Transverse colon (tissue), 4 donors: ENCODE measurements at places on chromosomes 5 and 9. TPM values are rescaled to one million over a fixed set of nuclear protein-coding genes. Genes with fewer than 3 reads are reported as not detected.

HK3 gene
- total RNA-seq, result 2.6 TPM

MAP1B gene
- total RNA-seq, result 57.5 TPM

STKLD1 gene
- total RNA-seq, result not detected

ENTREP1 gene
- 23.2 TPM for total RNA-seq

OTULINL gene
- 27.7 TPM for total RNA-seq
